ENCODE measurements at places on chromosomes 3 and 15.

GRCh38 chr3:3125977-3126376, 763 bp upstream of the TRNT1 start:
- no peak for DNase-seq

DNA sequence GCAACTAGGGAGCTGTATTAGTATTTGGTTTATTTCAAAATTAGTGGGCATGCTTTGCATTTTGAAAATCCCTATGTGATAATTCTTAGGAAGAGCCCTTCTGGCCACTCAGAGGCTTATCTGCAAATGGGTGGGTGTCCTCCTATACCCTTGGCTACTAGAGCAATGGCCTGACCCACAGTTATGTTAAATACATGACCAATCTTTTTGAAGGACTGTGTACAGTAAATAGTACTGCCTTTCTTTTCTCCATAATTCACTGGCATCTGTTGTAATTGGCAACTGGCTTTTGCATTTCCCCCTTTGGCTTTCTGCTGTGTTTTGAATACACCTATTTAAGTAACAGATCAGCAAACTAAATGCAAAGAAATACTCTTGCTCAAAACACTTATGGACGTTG, 175.4 kb downstream of the ANXA2 start:
- no peak for DNase-seq

- DNase-seq: no peak
Observed at GRCh38 chr3:66996696-66997095, 1.4 kb upstream of the KBTBD8 start.

- no peak for DNase-seq
Observed at GRCh38 chr15:52228921-52229320, 37.7 kb upstream of the GNB5 start.

- no peak for DNase-seq
Observed at GRCh38 chr3:2097641-2098191, 950 bp upstream of the CNTN4 start.

GRCh38 chr15:56813995-56814394, 80.7 kb upstream of the ZNF280D start:
- DNase-seq: no peak

GRCh38 chr3:177418787-177419186, 221.5 kb upstream of the TBL1XR1 start:
- DNase-seq: no peak

DNA sequence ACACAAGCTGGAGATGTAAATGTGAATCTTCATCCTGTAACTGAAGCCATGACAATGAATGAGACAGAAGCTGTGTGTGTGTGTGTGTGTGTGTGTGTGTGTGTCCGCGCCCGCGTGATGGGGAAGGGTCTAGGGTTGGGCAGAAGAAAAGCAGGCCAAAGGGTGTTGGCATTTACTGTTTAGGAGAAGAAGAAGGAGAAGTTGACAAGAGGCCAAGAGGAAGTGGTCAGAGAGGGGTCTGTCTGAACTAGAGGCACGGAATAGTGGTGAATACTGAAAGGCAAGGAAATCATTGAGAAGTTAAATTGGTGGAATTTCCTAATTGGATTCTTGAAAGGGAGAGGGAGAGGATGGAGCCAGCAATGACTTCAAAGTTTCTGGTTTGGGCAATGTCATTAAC, 5.6 kb upstream of the NCEH1 start:
- DNase-seq: no peak

- no peak for DNase-seq
Observed at GRCh38 chr15:70035719-70036077, 62.0 kb downstream of the TLE3 start.

DNA sequence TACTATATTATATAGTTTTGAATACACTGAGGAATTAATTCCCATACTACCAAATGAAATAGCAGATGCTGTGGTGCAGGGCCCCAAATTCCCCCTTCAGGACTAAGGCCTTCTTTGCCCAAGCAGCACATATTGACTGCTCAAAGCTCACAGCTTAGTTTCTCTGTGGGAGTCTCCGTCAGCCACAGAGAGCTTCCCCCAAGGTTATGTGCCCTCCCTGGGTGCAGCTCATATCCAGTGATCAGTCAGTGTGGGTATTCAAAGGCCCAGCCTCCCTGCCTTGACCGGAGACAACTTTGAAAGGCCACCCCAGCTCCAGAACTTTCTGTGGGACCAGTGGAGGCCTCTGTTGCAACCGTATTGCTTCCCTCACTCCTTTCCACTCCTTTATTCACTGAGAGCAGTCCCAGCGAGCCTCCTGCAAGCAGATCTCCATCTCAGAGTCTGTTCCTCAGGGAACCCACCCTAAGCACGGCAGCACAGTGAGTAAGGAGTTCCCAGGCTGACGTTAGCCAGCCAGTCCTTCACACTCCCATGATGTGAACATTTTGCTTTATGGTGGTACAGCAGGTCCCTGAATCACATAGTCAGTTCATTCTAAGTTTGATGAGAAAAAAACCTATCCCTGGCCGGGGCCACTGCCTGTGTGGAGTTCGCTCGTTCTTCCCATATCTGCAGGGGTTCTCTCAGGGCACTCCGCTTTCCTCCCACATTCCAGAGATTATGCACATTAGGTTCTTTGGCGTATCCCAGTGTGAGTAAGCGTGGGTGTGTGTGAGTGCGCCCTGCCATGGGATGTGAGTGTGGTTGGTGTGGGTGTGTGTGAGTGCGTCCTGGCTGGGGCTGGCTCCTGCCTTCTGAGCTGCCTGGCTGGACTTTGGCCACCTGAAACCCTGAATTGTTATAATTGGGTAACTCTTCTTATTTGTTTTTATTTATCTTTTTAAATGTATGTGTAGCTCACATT, 64.4 kb upstream of the PPARG start:
- no peak for DNase-seq

DNA sequence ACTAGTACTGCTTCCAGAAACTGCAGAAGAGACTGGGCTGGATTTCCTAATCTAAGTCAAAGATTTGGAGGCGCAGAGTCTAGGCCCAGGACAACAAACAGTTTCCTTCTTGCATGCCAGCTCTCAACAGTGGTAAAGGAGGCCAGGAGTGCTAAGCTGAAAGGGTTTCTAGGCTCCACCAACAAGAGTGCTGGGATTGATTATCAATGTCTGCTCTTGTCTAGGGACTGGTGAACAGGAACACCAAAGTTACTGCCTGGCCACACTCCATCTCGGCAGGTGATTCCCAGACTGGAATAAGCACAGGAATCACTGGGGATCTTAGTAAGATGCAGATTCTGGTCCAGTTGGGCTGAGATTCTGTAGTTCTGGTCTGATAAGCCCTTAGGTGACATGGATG, 22.8 kb upstream of the FGD5 start:
- DNase-seq: no peak

GRCh38 chr3:160755776-160756304, at the start of gene PPM1L:
Gene PPM1L, plus strand, starts transcription at chr3:160756231.
- peak; percentile 56 for DNase-seq

DNA sequence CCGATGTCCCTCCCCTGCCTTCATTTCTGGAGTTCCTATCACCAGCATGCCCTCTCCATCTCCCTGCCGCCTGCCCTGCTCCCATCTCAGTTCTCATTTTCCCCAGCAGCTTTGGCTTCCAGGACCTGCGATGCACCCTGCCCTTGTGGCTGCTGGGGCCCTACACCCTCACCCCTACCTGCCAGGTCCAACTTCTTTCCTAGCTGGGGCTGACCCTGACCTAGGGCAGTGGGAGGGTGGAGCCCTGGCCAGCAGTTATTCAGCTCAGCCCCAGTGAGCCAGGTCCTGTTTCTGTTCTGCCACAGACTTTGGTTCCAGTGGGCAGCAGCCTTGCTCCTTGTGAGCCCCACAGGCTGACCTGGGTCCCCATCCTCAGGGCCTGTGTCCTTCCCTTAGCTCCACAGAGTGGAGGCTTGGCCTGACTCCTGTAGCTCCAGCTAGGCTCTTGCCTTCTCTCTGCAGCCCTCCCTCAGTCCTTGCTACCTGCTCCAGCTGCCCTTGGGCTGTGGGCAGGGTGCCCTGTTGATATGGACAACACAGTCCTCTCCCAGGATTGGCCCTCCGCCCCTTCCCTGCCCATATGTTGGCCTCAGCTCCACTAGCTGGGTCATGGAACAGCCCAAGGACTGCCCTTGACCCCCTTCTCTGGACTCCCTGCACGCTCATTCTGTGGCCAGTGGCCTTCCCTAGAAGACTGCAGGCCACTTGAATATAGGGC, 34.7 kb upstream of the PDE8A start:
- no peak for DNase-seq

- DNase-seq: no peak
Observed at GRCh38 chr3:39712413-39713048, 96.9 kb upstream of the MYRIP start.

GRCh38 chr15:42507514-42507913, 12.1 kb downstream of the SNAP23 start:
- DNase-seq: no peak

DNA sequence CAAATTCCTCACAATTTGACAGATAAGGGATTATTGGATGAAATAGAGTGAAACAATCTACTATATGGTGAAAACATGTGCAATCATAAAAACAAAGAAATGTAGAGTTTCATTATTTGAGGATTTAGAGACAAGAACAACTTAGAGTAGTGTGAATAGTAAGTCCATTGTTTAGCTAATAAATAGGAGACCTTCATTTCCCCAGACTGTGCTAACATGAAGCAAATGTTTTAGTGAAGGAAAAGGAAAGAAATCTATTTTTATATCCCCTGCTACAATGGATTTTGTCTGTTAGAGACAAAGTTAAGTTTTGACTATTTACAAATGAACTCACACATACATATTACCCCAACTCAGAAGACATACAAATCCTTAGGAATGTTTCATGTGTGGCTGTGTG, 77.8 kb downstream of the EFL1 start:
- no peak for DNase-seq

DNA sequence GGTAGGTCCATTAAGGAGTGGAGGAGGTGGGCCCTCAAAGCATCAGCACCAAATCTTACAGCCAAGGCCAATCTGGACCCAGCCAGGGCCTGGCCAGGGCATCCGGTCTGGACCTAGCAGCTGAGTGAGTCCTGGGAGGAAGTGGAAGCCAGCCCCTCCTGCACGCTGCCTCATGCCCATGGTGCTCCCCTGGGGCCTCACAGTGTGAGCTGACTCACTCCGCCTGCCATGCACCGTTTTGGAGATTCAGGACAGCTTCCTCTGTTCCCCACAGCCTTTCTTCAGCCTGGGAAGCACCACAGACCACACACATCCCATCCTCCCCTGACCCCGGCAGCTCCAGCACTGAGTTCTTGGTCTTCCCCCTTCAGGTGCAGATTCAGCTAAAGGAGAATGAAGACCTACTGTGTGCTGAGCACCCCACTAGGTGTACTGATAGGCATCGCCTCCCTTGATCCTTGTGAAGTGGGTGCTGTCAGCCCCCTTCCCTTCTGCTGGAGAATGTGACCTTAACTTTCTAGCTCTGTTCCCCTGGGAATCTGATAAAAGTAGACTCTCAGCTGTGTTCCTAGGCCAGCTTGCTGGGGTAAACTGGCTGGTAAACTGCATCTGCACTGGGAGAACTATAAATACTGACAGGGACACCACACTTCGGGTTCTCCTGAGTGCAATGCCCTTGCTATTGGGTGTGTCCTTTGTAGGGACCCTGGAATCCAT, 36.8 kb upstream of the SEC13 start:
- no peak for DNase-seq

GRCh38 chr3:132703733-132704132, 18.5 kb downstream of the NPHP3 start:
- DNase-seq: no peak

DNA sequence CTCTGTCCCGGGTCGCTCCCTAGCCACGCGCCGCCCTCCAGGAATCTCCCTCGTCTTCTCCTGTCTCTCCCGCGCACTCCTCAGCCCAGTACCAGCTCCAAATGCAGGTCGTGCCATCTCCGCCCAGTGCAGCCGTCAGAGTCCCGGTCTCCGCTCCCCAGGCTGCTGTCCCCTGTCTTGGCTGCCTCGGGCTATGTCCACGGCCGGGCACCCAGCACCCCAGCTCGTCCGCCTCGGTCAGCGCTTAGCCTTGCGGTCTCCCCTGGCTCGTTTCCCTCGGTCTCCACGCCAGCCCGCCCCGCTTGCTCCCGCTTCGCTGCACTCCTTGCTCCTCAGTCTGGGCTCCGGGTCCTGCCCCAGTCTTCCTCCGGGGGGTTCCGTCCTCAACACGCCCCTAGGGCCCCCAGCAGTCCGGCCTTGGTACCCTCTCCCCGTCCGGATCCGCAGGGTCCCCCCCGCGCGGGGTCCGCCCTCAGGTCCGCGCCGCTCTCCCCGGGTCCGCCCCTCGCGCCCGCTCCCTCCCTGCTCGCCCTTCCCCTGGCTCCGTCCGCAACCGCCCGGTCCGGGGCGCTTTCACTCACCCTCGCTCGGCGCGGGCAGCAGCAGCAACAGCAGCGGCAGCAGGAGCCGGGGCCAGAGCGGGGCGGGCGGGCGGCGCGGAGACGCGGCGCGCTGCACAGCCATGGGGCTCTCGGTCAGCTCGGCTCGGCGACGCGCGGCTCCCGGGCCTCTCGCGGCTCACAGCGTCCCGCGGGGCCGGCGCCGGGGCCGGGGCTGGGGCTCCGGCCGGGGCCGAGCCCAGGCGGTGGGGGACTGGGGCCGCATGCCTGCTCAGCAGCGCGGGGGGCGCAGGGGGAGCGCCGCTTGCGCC, 462 bp downstream of the IGDCC3 start:
- no peak for DNase-seq

DNA sequence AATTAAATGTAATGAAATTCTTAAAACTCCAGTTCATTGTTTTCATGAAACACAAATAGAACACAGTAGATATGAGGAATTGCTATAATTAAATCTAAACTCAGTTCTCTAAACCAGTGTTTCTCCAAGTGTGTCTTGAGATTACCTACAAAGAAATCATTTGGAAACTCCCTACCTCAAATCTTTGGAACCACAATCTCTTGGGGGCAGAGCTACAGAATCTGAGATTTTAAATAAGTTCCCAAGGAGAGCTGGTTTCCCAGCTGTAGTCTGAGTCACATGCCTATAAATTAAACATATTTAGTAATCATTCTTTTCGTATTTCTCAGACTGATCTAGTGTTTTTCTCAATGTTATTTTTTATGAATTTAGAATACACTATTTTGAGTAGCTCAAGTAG, 17.0 kb upstream of the ACTC1 start:
- DNase-seq: no peak

DNA sequence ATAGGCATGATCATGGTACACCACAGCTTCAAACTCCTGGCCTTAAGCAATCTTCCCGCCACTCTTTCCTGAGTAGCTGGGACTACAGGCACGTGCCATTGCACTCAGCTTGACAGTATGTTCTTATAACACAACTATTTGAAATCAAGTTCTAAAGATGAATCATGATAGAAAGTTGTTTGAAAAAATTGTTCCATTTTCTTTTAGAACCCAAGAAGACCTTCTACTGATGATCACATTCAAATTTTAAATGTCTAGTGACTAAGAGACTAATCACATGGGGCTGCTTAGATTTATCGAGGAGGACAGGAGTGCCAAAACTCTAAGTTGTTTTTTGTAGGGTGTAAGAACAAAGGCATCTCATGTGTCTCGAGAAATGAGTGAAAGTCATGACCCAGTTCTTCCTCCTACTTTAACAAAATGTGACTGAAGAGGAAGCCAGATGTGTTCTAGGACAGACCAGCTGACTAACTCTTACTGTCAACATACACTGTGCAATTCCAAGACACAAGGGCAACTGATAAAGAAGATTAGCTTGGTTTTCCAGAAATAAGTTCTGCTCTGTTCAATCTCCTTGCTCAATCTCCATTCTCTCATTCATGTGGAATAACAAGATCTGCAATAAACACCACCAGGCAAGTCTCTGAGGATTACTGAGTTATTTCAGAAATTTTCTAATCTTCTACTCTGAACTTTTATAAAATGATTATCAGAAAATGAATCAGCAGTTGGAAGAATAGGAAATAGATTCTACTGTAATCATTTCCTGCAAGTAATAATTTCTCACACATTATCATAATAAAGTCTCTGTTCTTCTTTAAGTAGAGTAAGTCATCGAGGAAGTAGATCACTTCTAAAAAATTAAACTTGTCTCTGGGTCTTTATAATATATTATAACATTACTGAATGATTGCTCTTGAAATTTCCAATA, 122.6 kb upstream of the CCNL1 start:
- no peak for DNase-seq

Data from NCI-H1436 (cell line).